ENCODE measurements at places on chromosomes 7 and 10. TPM values are rescaled to one million over a fixed set of nuclear protein-coding genes. Genes with fewer than 3 reads are reported as not detected.
A peak's percentile ranks its signal among the peaks of the same experiment; 100 is the strongest.

DNA sequence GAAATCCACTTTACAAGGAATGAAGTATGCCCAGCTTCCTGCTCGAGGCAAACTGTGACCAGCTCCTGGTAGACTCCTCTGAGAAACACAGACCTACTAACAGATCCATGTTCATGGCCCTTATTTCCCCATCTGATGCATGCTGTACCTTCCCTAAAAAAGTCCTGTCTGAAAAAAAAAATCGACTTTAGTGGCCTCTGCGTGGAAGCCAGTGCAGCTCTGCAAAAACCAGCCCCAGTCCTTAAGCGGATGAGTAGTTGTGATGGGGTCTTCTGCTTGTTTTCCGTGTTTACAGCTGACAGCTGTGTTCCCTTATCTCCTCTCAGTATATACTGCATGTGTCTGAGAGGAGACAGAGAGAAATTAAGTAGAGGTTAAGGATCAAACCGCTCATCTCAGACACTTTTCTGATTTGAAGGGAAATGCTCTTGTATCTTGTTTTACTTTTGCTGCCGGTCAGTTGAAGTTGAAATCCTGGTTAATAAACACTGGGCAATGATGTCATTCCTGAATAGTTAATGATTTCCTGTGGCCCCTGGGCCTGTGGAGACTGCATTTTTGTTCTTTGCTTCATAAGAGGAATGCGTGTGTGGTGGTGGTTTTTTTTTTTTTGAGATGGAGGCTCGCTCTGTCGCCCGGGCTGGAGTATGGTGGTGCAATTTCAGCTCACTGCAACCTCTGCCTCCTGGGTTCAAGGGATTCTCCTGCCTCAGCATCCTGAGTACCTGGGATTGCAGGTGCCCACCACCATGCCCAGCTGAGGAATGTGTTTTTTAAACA, 67.6 kb downstream of the DOCK1 start:
- DNase-seq: peak; percentile 95
- H3K27ac ChIP-seq: peak overlapping the region; percentile 72
- peaks cover 12% of the 10 kb centered on the region for H3K4me1 ChIP-seq
- peaks cover 5% of the 10 kb centered on the region for H3K36me3 ChIP-seq

DNA sequence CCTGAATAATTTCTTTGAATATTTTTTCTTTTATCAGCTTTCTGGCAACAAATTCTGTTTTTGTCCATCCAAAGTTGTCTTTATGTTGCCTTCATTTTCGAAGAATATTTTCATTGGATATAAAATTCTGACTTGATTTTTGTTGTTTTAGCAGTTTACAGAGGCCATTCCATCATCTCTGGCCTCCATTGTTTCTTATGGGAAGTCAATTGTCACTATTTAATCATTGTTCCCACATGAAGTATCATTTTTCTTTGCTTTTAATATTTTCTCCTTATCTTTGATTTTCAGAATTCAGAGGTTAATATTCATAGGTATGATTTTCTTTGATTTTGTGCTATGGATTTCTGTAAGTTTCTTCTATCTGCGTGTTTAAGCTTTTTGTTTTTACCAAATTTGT, 512.6 kb downstream of the LRMDA start:
- no peak overlapping the region for H3K4me3 ChIP-seq
- H3K36me3 ChIP-seq: no peaks in the 10 kb centered on the region
- H3K27ac ChIP-seq: no peak overlapping the region
- H3K27me3 ChIP-seq: peaks cover 3% of the 10 kb centered on the region
- DNase-seq: no peak

GRCh38 chr10:13706604-13707003, 119.8 kb downstream of the PRPF18 start:
- H3K27me3 ChIP-seq: no peaks in the 10 kb centered on the region
- peak overlapping the region; percentile 92 for H3K4me3 ChIP-seq
- peaks cover 71% of the 10 kb centered on the region for H3K4me1 ChIP-seq
- DNase-seq: no peak

GRCh38 chr7:71300603-71301002, 168.7 kb downstream of the GALNT17 start:
- DNase-seq: no peak
- no peaks in the 10 kb centered on the region for H3K36me3 ChIP-seq
- peaks cover 12% of the 10 kb centered on the region for H3K4me1 ChIP-seq
- no peak overlapping the region for H3K27ac ChIP-seq
- H3K27me3 ChIP-seq: no peaks in the 10 kb centered on the region
- no peak overlapping the region for H3K4me3 ChIP-seq

DNA sequence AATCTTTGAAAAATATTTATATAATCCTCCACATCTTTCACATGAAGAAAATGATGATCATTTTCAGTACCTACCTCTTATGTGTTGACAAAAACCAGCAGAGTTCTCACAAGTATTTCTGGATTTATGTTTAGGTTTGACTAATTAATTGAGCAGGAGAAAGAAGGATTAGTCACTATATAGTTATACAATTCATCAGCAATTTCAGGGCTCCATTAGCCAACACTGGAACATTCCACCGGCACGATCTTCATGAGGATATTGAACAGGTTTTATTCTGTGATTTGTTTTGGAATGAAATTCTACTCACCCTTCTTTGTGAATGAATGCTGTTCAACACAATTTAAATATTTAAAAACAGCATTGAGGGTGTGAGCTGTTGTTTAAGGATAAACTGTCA, 163.2 kb downstream of the SEM1 start:
- no peaks in the 10 kb centered on the region for H3K36me3 ChIP-seq
- H3K4me1 ChIP-seq: no peaks in the 10 kb centered on the region

DNA sequence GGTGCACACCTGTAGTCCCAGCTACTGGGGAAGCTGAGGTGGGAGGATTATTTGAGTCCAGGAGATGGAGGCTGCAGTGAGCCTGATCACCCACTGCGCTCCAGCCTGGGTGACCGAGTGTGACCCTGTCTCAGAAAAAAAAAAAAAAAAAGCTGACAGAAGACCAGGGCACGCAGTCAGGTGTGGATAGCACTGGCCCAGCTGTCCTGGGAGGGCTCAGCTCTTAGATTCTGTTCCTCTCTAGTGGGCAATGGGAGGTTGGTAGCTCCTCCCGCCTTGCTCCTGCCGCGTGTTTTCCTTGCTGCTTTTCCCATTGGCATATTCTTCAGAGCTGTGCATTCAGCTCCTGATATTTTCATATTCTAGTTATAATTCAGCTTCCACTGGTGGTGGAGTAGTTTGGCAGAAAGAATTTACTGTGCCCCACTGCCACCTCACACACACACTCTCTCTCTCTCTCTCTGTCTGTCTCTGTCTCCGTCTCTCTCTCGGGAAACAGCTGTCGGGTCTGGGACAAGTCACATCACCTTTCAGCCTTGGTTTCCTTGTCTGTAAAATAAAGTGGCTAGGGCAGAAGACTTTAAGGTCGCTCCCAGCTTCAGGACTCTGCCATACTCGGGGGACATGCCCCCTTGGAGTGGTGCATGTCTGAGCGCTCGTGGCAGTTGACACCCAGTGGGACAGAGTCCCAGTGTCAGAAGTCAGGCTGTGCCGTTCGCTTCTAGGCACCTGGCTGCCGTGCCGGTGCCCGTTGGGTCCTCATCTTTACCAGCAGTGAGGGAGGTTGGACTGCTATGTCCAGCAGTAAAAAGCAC, 25.9 kb upstream of the ANKRD2 start:
- no peak for DNase-seq
- H3K27me3 ChIP-seq: no peaks in the 10 kb centered on the region
- no peak overlapping the region for H3K4me3 ChIP-seq
- H3K4me1 ChIP-seq: peaks cover 36% of the 10 kb centered on the region
- no peaks in the 10 kb centered on the region for H3K36me3 ChIP-seq
- no peak overlapping the region for H3K27ac ChIP-seq

GRCh38 chr10:7275761-7276440, 134.9 kb downstream of the SFMBT2 start:
- no peak overlapping the region for H3K27ac ChIP-seq
- no peaks in the 10 kb centered on the region for H3K36me3 ChIP-seq
- no peak for DNase-seq
- no peaks in the 10 kb centered on the region for H3K4me1 ChIP-seq

- DNase-seq: peak; percentile 83
- H3K27ac ChIP-seq: peak overlapping the region; percentile 88
- no peaks in the 10 kb centered on the region for H3K36me3 ChIP-seq
- H3K4me3 ChIP-seq: peak overlapping the region; percentile 85
These were observed 1.1 kb upstream of the ARL4A start for GRCh38 chr7:12686234-12686890.

GRCh38 chr7:20111821-20112542, 105.2 kb downstream of the MACC1 start:
- no peak for DNase-seq
- H3K27me3 ChIP-seq: no peaks in the 10 kb centered on the region
- no peaks in the 10 kb centered on the region for H3K4me1 ChIP-seq
- no peak overlapping the region for H3K4me3 ChIP-seq
- H3K36me3 ChIP-seq: no peaks in the 10 kb centered on the region

The ZNF736 gene
- 4.4 TPM for total RNA-seq

- H3K27me3 ChIP-seq: no peaks in the 10 kb centered on the region
These were observed 1279.1 kb upstream of the SORCS1 start for GRCh38 chr10:108443636-108444035.

The CRYGN gene
- not detected for total RNA-seq

- no peak for DNase-seq
- H3K27me3 ChIP-seq: no peaks in the 10 kb centered on the region
- no peaks in the 10 kb centered on the region for H3K4me1 ChIP-seq
- no peak overlapping the region for H3K4me3 ChIP-seq
- no peak overlapping the region for H3K27ac ChIP-seq
These were observed 83.5 kb downstream of the HIPK2 start for GRCh38 chr7:139694389-139694676.

GRCh38 chr7:95871075-95871848, 98.9 kb downstream of the DYNC1I1 start:
- H3K36me3 ChIP-seq: no peaks in the 10 kb centered on the region
- H3K4me3 ChIP-seq: no peak overlapping the region
- peak; percentile 14 for DNase-seq
- no peaks in the 10 kb centered on the region for H3K4me1 ChIP-seq

The KAT6B gene
- 21.7 TPM for total RNA-seq

DNA sequence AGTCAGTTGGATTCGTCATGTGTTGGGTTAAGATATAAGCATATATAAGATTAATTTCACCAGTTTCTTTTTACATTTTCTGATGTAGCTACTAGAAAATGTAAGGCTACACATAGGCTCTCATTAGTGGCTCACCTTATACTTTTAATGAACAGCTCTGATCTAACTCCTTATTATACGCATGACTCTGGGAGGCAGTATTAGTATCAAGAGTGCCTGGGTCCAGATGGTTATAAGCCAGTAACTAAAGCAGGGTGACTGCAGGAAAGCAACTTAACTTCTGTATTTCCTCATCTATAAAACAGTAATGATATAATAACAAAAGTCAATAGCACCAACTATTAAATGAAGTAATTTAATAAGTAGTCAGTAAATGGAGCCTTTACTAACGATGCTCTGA, 1.4 kb upstream of the ELMO1 start:
- peaks cover 4% of the 10 kb centered on the region for H3K4me1 ChIP-seq
- no peak for DNase-seq
- H3K27me3 ChIP-seq: peaks cover 15% of the 10 kb centered on the region
- H3K36me3 ChIP-seq: no peaks in the 10 kb centered on the region

DNA sequence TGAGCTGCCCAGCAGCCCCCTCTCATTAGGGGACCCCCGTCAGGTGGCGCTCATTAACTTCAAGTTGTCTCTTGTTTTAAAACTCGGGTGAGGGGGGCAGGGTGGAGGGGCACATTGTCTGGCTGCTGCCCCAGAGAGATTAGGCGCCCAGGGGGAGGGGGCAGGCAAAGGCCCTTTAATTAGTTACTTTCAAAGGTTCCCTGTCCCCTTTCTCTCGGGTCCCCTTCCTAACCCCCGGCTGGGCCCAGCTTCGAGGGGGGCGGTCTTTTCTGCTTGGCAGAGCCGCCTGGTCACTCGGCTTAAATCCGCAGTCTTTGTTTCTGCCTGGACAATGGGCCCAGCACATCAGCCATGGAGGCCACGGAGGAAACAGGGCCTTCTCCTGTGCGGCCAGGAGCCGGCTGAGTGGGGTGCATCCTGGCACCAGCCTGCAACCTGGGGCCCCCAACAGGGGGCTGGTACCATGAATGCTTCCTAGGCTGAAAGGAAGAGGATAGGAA, 38.9 kb upstream of the SLF2 start:
- no peak overlapping the region for H3K27ac ChIP-seq
- peaks cover 29% of the 10 kb centered on the region for H3K4me1 ChIP-seq
- H3K4me3 ChIP-seq: no peak overlapping the region
- H3K36me3 ChIP-seq: no peaks in the 10 kb centered on the region
- DNase-seq: no peak

DNA sequence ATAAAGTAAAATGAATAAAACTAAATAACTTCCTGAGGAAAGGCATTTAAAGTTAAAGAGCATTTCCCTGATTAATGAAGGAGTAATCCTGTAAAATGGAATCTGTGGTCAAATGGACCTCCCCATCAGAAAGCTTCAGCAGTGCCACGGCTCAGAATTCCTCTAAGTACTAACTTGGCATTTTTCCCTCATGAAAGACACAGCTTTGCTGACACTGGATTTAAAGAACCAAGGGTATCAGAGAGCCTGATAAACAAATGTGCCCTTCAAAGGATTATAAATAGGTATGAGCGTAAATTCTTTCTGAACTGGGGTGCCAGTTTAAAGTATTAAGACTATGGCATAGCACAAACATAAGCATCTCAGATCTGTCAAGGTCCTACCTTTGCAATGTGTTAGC, 24.2 kb upstream of the RNF148 start:
- H3K4me3 ChIP-seq: no peak overlapping the region
- H3K27me3 ChIP-seq: no peaks in the 10 kb centered on the region
- H3K36me3 ChIP-seq: no peaks in the 10 kb centered on the region
- no peaks in the 10 kb centered on the region for H3K4me1 ChIP-seq
- DNase-seq: no peak

- no peak for DNase-seq
- no peak overlapping the region for H3K27ac ChIP-seq
- no peaks in the 10 kb centered on the region for H3K4me1 ChIP-seq
- no peaks in the 10 kb centered on the region for H3K36me3 ChIP-seq
- no peaks in the 10 kb centered on the region for H3K27me3 ChIP-seq
These were observed 5.3 kb upstream of the ADCK2 start for GRCh38 chr7:140667476-140667875.

GRCh38 chr7:7554649-7555575, 11.8 kb upstream of the MIOS start:
- H3K4me3 ChIP-seq: no peak overlapping the region
- no peaks in the 10 kb centered on the region for H3K27me3 ChIP-seq
- H3K27ac ChIP-seq: no peak overlapping the region
- no peaks in the 10 kb centered on the region for H3K36me3 ChIP-seq
- no peak for DNase-seq

The MINDY4 gene
- 3.8 TPM for total RNA-seq

GRCh38 chr7:123820864-123821263, 24.1 kb upstream of the HYAL4 start:
- DNase-seq: no peak
- H3K4me3 ChIP-seq: no peak overlapping the region
- H3K27ac ChIP-seq: no peak overlapping the region
- H3K36me3 ChIP-seq: no peaks in the 10 kb centered on the region
- no peaks in the 10 kb centered on the region for H3K4me1 ChIP-seq

GRCh38 chr7:77940647-77941046, 142.1 kb downstream of the PHTF2 start:
- DNase-seq: peak; percentile 6
- no peaks in the 10 kb centered on the region for H3K27me3 ChIP-seq
- H3K27ac ChIP-seq: no peak overlapping the region
- H3K4me1 ChIP-seq: no peaks in the 10 kb centered on the region
- peaks cover 4% of the 10 kb centered on the region for H3K36me3 ChIP-seq
